ENCODE measurements at places on chromosomes 4 and X.

GRCh38 chr4:91567594-91567993 lies 736.2 kb upstream of the GRID2 start:
- no peak for DNase-seq

GRCh38 chrX:119266364-119266995 lies 30.4 kb downstream of the PGRMC1 start:
- no peak for DNase-seq

GRCh38 chr4:96166806-96167205 lies 326.9 kb downstream of the PDHA2 start:
- no peak for DNase-seq

DNA sequence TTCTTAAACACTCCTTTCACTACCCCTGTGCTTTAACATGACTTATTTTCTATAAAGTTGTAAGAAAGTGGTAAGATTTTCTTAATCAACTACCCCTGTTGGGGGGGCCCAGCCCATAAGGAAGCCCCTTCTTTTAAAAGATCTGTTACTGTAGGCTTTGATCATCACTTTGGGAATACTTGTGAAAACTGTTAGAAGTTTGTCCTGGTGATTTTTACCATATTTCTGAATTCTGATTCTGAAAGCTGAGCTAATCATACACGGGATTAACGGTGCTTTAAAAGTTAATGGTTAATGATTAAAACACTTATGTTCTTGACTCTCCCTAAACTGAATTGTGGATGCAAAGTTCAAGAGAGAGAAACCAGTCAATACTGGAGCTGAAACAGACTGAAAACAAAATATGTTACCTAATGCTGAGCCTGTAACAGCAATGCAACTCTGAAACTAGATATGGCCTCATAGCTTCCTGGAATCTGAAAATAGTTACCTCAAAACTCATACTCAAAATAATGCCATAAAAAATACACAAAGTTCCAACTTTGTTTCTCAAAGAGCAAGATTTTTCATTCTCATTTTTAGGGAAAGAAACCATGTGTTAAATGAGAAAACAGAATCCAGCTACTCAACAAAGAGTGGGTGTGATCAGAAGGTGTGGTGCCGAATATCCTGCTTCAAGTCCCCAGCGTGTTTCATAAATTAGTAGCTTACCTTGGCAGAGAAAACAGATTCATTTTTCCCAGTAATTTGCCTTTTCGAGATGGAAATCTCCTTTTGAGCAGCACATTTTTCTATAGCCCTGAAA lies 31.6 kb downstream of the ADH7 start:
- DNase-seq = no peak

- no peak for DNase-seq
Measured at GRCh38 chr4:26958925-26959653, 98.4 kb downstream of the STIM2 start.

DNA sequence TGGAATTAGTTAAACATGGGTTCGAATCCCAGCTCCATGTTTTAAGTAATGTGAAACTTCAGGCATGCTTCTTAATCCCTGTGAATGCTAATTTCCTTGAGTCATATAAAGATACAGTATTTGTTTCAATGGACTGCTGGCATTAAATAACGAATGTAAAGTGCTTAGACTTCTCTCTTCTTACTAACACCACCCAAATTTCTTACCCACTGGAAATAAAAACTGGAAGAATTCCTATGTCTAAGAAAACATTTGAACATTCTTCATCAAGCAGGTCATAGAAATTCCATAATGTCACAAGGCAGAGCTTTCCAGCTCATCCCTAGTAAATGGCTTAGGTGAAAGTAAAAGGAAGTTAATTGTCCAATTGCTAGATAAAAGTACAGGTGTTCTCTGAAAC lies 172.5 kb downstream of the ANK2 start:
- DNase-seq = no peak

DNA sequence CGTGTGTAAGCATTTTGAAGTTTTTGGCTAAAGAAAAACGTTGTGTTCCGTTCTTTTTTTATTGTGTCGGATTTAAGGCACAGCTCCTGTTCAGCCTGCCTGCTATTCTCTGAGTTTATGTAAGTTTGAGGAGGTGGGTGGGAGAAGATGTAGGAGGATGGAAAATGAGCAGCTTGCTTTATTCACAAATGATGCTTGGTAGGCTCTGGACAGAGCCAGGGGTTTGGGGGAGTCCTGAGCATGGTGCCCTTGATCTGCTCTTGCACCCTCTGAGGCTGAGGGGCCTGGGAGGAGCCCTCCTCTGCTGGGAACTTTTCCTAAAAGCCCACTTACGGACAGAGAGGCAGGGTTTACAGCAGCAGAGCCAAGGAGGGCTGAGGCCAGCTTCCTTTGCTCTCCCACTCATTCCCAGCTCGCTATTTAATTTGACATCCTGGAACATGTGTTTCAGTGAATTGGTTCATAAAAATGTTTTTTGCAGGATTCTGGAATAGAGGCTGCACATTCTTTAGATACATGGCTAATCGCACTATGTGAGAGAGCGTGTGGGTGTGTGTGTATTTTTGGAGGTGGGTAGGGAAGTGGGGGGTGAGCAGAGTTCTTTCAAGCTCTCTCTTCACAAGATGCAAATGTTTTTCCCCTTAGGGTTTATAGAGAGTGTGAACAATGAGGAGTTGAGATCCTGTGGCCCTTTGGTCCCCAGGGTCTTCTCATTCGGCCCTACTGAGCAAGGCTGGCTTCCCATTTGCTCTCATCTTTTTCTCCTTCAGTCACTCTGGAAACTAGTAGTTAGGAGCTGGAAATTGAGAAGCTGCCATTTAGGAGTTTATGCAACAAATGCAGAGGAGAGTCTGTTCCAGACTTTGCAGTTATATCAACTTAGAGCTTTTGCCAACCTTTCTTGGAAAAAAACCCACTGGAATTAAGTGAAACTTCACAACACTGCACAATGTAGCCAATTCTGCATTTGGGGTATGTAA lies 32.1 kb downstream of the TMEM131L start:
- DNase-seq = no peak

- no peak for DNase-seq
Measured at GRCh38 chrX:1239681-1240142, 27.3 kb upstream of the CRLF2 start.

DNA sequence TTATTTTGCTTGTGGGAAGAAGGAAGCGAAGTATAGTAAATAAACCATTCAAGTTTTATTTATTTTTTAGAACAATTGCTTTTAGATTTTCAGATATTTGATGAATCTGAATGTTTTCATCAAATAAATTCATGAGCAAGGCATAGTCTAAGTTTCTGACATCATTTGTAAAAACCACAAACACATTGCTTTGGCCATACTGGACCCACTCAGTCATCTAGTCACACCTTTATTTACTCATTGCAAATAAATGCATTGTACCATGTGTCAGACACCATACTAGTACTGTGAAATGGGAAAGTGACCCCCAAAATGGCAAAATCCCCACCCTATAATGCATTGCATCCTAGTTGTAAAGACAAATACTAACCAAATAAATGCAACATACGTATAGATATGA lies 449.1 kb upstream of the SMIM31 start:
- no peak for DNase-seq

GRCh38 chr4:121011138-121011537 lies 61.2 kb downstream of the NDNF start:
- DNase-seq = no peak

- no peak for DNase-seq
Measured at GRCh38 chr4:99983289-99983943, 33.3 kb upstream of the H2AZ1 start.

DNA sequence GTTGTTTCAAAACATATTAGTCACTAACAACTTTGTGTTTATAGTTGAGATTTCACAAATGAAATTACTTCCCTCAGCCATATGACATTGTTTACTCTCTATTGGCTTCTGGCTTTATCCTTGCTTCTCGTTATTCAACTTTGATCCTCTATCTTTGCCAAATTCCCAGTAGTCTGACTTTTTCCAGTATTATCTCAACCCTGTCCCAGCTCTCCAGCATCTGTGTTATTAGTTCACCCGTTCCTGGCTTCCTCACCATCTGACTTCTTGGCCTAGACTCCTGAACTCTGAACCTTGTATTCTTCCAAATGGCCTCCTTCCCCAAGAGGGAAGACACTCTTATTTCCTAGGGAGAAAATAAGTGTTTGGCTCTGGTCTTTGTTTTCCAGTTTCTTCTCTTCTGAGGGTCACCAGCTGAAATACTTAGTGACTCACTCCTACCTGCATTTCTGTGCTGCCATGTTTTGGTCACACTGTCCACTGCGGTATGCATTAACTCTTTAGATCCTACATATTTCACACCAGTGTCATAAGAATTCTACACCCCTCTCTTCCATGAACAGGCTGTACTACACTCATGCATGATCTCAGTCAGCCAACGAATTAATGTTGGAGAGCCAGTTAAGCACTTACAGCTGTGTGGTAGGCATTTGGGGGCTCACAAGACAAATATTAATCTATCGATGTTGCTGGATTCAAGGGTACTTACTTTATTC lies 17.0 kb upstream of the ARHGAP24 start:
- no peak for DNase-seq

DNA sequence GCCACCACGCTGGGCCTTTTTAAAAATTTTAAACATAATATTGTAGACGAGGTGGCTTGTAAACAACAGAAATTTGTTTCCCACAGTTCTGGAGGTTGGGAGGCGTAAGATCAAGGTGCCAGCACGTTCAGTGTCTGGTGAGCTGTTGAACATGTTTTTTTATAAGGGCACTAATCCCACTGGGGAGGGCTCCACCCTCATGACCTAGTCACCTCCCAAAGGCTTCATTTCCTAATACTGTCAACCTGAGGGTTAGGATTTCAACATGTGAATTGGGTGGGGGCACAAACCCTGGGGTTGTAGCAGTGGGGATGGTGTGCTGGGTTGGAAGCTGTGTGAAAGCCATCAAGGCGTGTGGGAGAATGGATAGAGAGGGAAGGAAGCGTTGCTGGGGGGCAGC lies 27.6 kb downstream of the TBC1D14 start:
- no peak for DNase-seq

- DNase-seq = no peak
Measured at GRCh38 chr4:169094656-169095231, 84.7 kb upstream of the CBR4 start.

DNA sequence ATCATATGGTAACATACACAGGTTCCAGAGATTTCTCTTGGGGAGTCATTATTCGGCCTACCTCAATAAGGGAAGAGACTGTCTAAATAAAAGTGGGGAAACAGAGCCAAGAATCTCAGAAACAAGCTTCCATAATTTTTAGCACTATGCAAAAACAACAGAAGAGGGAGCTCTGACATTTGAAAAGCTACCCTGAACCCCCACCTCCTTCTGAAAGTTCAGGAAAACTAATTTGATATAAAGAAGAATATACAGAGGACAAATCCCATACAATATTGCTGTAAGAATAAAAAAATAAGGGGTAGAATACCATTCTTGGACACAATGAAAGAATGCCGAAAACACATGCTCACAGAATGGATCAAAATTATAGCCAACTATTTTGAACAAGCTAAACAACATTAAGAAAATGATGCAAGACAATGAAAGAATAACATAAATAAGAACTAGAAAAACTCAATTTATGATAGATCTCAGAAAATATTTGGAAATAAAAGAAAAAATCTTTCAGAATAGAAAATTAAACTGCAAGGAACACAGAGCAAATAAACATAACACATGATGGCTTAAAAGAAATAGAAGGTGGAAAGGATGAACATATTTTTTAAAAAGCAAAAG lies 14.4 kb upstream of the ZNF41 start:
- no peak for DNase-seq

- no peak for DNase-seq
Measured at GRCh38 chrX:15269618-15270521, at the start of gene ASB9. ASB9 (minus strand) TSS chrX:15270083; CDS start chrX:15269874, 209 bp downstream.

DNA sequence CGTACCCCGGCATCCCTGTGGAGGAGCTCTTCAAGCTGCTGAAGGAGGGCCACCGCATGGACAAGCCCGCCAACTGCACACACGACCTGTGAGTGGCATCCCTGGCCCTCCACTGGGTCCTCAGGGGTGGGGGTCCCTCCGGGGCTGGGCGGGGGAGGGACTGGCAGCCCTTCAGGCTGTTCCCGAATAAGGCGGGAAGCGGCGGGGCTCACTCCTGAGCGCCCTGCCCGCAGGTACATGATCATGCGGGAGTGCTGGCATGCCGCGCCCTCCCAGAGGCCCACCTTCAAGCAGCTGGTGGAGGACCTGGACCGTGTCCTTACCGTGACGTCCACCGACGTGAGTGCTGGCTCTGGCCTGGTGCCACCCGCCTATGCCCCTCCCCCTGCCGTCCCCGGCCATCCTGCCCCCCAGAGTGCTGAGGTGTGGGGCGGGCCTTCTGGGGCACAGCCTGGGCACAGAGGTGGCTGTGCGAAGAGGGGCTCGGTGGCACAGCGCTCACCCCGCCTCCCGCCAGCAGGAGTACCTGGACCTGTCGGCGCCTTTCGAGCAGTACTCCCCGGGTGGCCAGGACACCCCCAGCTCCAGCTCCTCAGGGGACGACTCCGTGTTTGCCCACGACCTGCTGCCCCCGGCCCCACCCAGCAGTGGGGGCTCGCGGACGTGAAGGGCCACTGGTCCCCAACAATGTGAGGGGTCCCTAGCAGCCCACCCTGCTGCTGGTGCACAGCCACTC lies 13.7 kb downstream of the FGFR3 start:
- no peak for DNase-seq

GRCh38 chr4:32037399-32037798 lies 1317.2 kb downstream of the PCDH7 start:
- DNase-seq = no peak

GRCh38 chrX:9534686-9535085 lies 69.8 kb downstream of the TBL1X start:
- DNase-seq = no peak

GRCh38 chr4:137576446-137576845 lies 44.2 kb upstream of the PCDH18 start:
- no peak for DNase-seq

DNA sequence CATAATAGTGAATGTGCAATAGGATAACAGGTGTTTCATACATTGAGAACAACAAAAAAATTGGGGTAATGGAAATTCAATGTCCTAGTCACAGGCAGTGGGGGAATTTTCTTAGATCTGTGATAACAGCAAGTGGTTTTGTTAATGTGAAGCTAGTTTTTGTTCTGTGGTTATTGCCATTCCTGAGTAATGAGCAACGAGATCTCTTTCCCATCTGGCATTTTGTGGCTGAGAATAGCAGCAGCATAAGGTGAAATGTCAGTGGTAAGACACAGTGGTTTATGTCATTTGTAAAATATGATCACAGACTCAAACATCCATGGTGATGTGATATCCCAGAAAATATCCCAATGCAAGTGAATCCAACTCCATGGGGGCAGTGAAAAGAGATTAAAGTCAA lies 497.5 kb downstream of the KCNIP4 start:
- no peak for DNase-seq

All from cortex of kidney (tissue), 1 donor.